CD4-positive, alpha-beta T cell treated with Interferon alpha-2 for 1 hour (primary cell): ENCODE measurements at places on chromosomes 13 and 19.
A peak's percentile ranks its signal among the peaks of the same experiment; 100 is the strongest.

DNA sequence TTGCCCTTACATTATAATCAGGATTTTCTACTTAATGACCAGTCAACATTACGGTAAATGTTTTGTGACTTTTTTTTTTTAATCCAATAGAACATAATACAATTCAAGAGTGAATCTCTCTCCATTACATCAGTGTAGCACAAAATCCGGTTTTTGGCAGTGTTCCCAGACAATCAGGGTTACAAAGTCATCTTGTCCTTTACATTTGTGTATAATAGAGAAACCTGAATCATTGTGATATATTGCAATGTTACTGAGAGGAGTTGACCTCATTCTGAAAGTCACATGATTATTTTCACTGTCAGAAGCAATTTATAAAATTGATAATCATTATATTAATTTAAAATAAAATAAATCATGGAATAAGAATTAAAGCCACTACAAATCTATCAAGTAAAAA is 1346.0 kb upstream of the SPRY2 start:
- no peak for DNase-seq

GRCh38 chr13:100112186-100112838 is 23.4 kb downstream of the PCCA start:
- DNase-seq, result no peak

DNA sequence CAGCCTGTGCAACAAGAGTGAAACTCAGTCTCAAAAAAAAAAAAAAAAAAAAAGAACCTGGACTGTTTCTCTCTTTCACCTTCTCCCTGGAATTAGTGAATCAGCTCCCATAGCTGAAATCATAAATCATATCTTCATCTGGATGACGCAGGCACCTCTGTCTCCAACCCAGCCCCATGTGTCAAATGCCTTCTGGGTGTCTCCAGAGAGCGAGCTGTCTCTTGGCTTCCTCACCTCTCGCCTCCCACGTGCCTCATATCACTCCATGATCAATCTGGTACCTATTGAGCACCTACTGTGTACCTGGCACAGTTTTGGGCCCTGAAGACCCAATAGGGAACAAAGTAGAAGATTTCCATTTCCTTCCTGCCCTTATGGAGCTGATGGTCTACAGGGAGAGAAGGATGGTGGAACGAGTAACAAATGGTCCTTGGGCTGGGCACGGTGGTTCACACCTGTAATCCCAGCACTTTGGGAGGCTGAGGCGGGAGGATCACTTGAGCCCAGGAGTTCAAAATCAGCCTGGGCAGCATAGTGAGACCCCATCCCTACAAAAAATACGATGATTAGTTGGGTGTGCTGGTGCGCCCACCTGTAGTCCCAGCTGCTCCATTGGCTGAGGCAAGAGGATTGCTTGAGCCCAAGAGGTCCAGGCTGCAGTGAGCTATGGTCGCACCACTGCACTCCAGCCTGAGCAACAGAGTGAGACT is 2.5 kb downstream of the HSD11B1L start:
- DNase-seq, result no peak

DNA sequence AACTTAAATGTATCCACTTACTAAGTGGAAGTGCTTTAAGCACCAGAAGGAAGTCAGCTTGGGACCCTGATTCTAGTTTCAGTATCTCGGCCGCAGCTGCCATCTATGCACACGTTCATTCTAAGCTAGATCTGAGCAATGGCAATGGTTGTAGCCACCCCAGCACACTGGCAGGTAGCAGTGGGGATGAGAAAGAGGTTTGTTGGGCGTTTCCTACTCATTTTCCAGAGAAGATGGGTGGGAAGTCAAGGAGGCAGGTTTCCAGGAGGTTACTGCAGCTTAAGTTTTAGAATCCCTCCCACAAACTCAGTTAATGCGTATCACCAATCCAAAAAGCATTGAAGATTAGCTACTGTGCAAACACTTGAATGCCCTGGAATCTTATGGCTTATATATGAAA is 114.2 kb upstream of the TSC22D1 start:
- DNase-seq, result no peak

DNA sequence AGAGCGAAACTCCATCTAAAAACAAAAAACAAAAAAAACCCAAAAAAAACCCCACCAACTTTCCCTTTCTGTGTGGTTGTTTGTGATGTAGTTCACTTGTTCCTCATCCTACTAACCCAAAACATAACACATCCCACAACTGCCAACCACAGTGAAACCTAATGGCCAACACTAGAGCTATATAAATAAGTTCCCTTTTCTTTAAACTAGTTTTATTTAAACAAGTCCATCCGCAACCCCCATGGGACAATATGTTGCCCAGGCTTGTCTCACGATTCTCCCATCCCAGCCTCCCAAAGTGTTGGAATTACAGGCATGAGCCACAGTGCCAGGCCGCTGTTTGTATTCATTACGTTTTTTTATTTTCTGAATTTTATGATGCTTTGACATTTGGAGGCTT is 71.2 kb upstream of the ADGRE5 start:
- DNase-seq, result peak; percentile 12

GRCh38 chr13:89163096-89163495 is 1491.9 kb downstream of the SLITRK5 start:
- no peak for DNase-seq

DNA sequence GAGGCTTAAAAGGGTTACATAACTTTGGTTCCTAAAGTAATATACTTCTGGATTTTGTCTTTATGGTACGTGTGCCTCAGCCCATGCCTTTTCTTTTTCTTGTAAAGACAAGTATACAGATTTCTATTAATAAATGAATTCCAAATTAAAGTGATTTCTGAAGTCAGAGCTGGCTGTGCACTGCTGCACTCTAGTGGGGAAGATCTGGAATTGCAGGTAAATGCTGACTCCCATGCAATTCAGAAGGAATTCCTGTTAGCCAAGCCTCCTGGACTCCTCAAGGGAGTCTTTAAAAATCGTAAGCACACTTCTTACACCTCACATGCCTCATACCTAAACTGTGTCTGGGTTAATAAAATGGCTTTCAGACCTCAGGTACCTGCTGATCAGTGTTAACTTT is 118.4 kb upstream of the SLC7A1 start:
- no peak for DNase-seq

DNA sequence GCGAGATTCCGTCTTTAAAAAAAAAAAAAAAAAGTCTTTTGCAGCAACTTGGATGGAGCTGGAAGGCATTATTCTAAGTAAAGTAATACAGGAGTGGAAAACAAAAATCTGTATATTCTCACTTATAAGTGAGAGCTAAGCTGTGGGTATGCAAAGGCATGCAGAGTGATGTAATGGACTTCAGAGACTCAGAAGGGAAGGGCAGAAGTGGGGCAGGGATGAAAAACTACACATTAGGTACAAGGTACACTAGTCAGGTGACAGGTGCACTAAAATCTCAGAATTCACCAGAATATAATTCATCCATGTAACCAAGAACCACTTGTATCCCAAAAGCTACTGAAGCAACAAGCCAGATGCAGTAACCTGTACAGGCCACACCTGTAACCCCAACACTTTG is 2.0 kb downstream of the GP6 start:
- DNase-seq, result no peak

DNA sequence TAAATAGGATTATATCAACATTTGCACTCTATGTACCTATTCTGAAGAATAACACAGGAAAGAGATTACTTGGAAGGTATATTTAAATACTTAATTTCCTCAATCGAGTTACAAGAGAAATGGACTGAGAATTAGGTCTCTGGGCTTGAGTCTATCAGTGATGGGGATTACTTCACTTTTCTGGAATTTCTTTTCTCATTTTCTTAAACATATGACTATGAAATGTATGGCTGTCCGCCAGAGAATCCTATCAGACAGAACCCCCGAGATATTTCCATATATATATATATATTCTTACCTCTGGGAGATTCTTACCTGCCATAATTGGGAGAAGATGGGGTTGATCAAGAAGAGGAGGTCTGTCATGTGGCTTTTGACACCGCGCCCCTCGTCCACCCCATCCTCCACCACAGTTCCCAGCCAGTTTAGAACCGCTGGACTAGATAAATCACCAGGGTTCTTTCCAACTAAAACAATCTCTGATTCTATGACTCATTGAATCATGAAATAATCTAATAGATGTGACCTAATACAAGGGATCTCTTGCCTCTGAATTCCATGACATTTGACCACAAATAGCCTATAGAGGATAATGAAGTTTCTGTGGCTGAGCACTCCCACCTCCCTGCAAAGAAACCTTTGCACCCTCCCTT is 231.3 kb downstream of the TBC1D4 start:
- DNase-seq, result no peak

DNA sequence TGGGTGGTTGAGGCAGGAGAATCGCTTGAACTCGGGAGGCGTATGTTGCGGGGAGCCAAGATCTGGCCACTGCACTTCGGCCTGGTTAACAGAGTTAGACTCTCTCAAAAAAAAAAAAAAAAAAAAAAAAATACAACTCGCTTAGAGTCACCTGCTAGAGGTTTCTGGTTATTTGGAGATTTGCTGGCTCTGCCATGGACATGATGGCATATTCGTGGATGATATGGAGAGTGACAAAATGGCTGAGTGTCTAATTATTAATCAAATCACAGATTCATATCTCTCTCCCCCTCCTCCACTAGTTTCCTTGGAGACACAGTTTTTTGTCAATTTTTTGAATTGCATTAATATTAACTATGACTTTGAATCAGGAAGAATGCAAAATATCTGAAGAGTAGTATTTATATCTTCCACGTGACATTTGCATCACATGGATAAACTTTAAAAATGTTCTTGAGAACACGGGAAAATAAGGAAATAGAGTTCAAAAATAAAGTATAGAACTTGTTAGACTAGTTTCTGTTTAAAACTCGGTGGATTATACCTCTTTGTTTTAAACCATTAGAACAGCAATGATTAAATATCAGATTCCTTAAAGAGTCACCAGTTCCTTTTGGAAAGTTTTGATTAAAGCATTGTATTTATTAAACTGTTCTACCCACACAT is 47.8 kb downstream of the KLF5 start:
- DNase-seq, result no peak

- DNase-seq, result no peak
These were observed 68.3 kb downstream of the DACH1 start for GRCh38 chr13:71798707-71799106.
